AG04450 (cell line): ENCODE measurements at places on chromosomes 6 and 20.
A peak's percentile ranks its signal among the peaks of the same experiment; 100 is the strongest.

DNA sequence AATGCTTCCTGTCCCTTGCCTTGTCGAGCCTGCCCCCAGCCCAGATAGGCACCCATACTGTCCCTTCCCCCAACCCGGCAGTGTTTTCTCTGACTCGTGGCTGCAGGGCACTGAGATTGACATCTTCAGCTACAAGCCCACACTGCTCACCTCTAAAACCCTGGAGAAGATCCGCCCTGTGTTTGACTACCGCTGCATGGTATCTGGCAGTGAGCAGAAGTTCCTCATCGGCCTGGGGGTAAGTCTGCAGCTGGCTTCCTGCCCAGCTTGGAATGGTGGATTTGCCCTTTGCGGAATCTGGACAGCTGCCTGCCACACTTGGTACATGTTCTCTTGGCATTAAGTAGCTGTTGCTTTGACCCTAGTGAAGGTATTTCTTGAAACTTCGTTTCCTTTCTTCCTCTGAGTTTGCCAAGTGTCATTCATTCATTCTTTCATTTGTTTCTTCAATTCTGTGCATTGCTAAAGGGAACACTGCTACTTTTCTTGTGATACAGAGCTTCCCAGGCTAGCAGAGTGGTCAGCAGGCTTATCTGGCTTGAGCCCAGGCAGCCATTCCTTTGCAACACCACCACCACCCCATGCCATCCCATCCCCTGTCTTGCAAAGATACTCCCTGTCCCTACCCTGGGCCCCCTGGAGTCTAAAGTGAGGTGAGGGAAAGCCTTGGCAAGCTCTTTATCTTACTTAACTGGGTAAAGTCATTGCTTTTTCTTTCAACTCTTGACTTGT is 26.2 kb downstream of the CCDC167 start:
- DNase-seq: no peak

GRCh38 chr6:161169696-161170095 is 104.2 kb downstream of the AGPAT4 start:
- no peak for DNase-seq

DNA sequence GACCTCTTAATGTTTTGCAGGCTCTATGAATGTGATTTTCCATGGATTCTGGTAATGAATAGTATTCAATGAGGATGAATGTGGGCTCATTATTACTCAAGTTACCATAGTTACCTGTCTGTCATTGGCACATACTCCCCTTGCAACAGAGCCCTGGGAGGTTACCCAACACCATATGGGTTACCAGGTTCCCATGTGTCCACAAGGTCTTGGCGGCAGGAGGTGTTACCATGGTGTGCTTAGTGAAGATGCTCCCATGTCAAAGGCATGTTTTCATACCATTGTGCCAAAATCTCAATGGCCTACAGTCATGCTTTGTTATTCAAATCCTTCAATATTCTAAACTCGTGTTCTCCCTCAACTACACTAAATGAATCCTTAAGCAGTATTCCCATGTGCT is 232.5 kb downstream of the HDGFL1 start:
- no peak for DNase-seq

DNA sequence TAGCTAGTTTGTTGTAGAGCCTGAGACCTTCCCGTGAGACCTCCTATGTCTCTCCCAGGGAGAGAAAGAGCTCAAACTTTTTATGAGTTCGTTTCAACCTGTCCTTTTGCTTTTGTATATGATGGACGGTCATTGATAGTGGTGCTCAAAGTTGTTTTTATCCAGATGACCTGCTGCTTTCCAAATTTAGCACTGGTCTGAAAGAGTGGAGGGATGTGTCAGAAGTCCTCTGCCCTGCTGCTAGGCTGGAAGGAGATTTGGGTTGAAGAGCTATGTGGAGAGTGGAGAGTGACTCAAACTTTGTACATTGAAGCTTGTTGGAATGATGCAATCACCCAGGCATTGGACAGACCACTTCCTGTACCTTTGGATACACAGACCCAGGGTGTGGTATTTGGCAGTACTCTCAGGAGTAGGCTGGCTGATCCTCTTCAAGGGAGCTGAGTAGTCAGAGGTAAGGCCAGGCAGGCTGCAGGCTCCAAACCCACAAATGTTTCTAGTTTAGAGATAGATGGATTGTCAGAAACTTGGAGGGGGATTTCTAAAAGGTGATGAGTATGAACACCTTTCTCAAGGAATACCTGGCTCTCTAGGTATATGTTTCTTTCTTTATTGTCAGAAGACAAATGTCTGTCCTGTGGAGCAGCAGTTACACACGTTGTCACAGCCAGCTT is 49.4 kb upstream of the RREB1 start:
- peak; percentile 84 for DNase-seq

- DNase-seq: no peak
Measured at GRCh38 chr6:30359276-30359675, 14.3 kb downstream of the RPP21 start.
